ENCODE measurements at places on chromosomes 3 and 15. TPM values are rescaled to one million over a fixed set of nuclear protein-coding genes. Genes with fewer than 3 reads are reported as not detected.

The PLA1A gene
- not detected for total RNA-seq

The RETNLB gene
- not detected for total RNA-seq

The FAM43A gene
- total RNA-seq = 34.6 TPM

The UTS2B gene
- total RNA-seq = 1.7 TPM

The SUCNR1 gene
- not detected for total RNA-seq

The FSTL1 gene
- total RNA-seq = 767 TPM

The RPUSD2 gene
- total RNA-seq = 7.8 TPM

The ZBTB47 gene
- total RNA-seq = 20.2 TPM

The EDC3 gene
- 15.7 TPM for total RNA-seq

The PDZRN3 gene
- total RNA-seq = 46.0 TPM

The CCDC9B gene
- total RNA-seq = 0.44 TPM

The SIDT1 gene
- not detected for total RNA-seq

The IRAK2 gene
- total RNA-seq = 6.3 TPM

The SLC2A2 gene
- not detected for total RNA-seq

The CCR3 gene
- total RNA-seq = not detected

The KBTBD13 gene
- not detected for total RNA-seq

The C3orf22 gene
- not detected for total RNA-seq

The UBA3 gene
- 43.1 TPM for total RNA-seq

The MFN1 gene
- total RNA-seq = 22.6 TPM

The PCYT1A gene
- total RNA-seq = 40.6 TPM

The CXCR6 gene
- not detected for total RNA-seq

The NAA80 gene
- 8.4 TPM for total RNA-seq

The SELENOT gene
- total RNA-seq = 57.2 TPM

The CLDN16 gene
- not detected for total RNA-seq

The MINAR1 gene
- 1.00 TPM for total RNA-seq

The CILP gene
- 6.7 TPM for total RNA-seq

Data from cardiac ventricle fibroblast (primary cell).